ENCODE measurements at places on chromosomes 11 and 22. TPM values are rescaled to one million over a fixed set of nuclear protein-coding genes. Genes with fewer than 3 reads are reported as not detected.

DNA sequence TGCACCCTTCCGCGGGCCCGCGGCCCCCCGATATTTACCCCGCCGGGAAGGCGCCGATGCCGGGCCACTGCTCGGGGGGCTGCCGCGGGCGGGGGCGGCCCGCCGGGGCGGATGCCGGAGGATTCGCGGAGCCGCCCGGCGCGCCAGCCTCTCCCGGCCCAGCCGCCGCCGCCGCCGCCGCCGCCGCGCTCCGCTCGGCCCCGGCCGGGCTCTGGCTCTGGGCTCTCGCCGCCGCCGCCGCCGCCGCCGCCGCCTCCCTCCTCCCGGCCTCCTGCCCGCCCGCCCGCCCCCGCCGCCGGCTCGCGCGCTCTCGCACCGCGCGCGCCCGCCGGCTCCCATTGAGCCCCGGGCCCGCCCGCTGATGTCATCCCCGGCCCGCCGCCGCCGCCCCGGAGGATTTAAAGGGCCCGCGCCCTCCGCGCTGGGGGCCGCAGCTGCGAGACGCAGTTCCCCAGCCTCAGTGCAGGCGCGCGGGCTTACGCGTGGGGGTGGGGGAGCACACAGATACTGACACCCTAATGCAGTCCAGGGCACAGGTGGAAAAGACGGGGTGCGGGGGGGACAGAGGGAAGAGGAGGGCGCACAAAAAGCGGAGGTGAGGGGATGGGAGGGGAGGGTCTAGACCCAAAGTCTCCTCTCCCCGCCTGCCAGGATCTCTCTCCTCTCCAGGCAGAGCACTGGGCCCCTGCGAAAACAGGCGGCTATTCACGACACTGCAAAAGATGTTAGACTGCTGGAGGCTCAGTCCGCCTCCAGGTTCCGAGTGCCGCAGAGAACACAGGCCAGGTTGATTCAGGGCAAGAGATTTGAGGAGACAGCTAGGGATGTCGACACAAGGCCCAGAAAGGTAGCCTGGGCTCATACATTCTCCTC lies at the start of gene CSNK1E:
Gene CSNK1E (minus strand): TSS at position 312 of the 873 bp plus-strand sequence. CDS start 3,276 bp downstream, outside the sequence.
- no peak for DNase-seq

DNA sequence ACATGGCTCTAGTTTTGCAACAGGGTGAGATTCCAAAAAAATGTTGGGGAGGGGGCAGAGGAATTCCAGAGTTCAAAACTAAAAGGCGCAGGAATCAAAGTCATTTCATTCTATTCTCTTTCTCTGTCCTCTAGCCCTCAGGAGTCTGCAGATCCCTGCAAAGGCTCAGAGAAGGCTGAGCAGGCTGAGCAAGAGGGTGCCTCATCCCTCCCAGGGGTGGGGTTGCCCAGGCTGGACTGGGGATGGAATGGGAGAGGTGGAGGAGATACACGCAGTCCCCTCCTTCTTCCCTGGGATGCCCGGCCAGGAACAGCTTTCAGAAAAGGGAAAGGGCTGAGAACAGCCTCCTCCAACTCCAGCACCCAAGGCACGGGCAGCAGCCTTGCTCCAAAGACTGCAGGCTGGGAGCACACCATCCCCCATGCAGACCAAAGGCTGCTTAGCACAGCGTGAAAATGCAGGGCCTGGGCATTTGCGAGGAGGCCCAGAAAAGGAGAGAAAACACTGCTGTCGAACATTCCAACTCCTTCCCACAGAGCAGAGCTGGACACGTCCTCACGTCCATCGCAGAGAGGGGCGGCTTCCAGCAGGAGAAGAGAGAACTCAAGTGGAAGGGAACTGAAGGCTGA lies 51.8 kb downstream of the MN1 start:
- no peak for DNase-seq

DNA sequence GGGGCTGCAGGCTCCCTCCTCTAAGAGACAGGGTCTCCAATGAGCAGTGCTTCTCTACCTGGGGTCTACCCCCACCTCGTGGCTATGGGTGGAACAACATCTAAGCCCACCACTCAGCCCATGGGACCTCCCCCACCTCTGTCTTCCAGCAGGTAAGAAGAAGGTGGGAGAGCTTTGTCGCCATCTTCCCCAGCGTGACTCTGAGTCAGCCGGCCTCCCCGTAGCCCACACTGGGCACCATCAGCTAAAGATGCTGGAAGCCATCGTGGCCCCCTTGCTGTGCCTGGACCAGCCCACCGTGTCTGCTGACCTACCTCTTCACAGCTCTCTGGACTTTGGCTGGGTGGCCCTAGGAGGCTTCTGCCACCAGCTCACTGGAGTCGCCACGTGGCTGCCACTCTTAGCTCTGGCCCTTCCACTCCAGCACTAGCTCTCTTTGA lies 944 bp downstream of the C11orf86 start:
- no peak for DNase-seq

DNA sequence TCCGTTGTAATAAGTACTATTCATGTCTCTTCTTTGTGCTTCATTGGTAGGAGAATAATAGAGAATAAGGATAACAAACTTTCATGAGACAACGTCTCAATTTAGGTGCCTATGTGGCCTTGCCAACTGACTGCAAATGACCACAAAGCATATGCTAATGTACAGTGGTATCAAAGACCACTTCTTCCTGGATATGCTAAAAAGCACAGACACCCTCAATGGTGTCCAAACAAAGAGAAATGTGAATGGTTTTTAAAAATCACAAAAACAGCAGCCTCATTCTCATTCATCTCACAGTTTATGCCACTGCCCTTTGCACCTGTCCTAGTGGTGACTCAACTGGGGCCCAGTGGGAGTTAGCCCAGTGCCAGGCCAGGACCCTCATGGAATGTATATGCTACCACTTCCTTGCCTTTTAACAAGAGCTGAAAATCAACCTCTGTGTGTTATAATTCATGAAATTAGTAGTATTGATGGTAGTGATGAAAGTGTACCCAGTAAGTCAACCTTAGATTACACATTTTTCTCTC lies 65.2 kb upstream of the MTMR2 start:
- no peak for DNase-seq

DNA sequence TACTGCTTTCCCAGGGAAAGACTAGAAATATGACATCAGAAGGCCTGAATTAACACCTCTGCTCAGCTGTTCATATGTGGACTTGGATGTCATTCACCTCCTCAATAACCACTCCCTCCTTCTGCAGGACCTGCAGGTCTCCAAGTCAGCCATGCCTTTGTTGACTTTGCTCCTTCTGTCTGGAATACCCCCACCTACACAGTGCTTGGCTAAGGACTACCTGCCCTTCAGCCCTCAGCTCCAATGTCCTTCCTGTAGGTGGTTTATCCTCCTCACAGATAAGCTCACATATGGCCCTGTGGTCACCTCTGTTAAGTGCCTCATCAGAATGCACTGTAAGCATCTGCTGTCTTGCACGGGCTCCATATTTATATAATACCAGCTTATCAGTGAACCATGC lies 26.4 kb upstream of the FAT3 start:
- no peak for DNase-seq

DNA sequence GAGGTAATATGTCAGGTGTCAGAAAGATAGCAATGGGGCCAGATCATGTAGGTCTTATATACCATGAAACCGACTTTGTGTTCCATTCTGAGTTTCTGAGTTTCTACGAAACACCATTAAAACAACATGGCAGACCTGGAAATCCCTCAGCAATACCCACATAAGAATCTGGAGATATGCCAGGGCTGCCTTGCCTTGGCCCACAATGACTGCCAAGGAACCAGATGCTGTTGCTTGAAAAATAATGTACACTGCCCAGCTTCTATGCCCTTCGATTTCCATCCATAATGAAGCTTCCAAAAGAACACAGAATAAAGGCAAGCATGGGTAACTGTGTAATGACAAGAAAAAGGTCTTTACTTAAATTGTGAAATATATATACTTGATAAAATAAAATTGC lies 277.4 kb downstream of the SOX6 start:
- DNase-seq, result no peak

GRCh38 chr11:96393753-96394348 lies 4.0 kb downstream of the JRKL start:
- peak; percentile 19 for DNase-seq

GRCh38 chr11:221998-222789 lies 13.9 kb downstream of the SIRT3 start:
- DNase-seq, result no peak

GRCh38 chr22:43128928-43129424 lies 14.2 kb downstream of the MCAT start:
- DNase-seq, result no peak

Gene KCNJ5
- not detected for total RNA-seq

Gene SLC35E4
- total RNA-seq, result 29.7 TPM

Gene POU2AF2
- not detected for total RNA-seq

Gene L3MBTL2
- 42.8 TPM for total RNA-seq

Gene PHETA2
- total RNA-seq, result 25.4 TPM

Gene ADAMTS15
- under 0.01 TPM for total RNA-seq
